ENCODE measurements at places on chromosomes 12 and 14.

GRCh38 chr14:71341156-71341555, 433.9 kb downstream of the PCNX1 start:
- DNase-seq: no peak

DNA sequence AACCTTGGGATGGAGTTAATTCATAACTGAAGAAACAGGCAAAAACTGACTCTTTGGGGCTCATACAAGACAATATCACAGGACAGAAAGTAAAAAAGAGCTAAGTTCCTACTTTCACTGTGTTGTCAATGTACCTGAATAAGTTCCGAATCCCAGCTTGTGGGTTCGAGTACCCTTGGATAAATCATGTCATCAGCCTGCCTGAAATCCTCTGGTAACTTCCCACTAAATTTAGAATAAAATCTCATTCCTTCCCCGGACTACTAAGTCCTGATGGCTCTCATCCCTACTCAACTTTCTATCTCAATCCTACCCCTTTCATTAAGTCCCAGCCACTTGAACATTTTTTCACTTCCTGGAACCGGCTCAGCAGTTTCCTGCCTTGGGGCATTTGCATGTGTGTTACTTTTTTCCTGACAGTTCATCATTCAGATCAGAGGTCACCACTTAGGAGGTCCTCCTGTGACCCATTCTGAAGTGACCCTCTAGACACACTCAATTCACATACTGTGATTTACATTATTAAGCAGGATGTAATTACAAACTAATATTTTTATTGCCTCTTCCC, 12.7 kb downstream of the ERP29 start:
- DNase-seq: no peak

DNA sequence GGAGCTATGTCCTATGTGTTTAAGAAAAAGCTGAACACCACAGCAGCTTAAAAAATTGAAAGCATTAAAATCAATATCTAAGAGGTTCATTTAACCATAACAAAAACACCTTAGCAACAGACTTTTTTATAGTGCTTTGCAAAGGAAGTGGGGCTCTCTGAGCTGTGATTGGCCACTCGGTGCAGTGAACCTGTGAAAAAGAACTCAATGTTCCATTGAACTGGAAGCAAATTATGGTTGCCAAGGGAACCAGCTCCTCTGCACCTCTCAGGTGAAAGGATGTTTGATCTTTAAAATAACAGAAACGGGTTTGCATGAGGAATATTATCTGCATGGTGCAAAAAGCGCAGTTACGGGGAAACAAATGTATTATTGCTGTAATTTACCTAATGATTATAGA, 149.4 kb downstream of the SNAPC1 start:
- no peak for DNase-seq

DNA sequence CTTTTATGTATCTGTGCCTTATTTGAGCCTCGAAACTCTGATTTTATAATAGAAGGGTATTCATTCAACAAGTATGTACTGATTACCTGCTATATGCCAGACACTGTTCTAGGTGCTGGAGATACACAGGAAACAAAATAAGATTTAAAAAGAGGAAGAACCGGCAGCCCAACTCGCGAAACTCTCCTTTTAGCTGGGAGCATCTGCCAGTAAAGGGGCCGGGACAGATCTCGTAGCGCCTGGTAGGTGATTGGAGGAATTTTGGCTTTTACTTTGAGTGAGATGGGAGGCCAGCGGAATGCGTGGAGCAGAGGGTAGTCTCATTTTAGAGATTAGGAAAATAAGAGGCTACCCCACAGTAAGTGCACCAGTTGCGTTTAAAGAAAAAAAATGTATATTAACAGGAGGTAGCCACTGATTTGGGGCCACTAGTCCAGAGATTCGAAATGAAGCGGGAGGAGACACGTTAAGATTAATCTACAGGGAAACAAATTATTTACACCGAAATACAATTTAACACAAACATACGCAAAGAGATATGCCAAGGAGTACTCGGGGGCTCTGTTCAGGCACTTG, 520 bp upstream of the MON2 start:
- no peak for DNase-seq

Measured in activated naive CD4-positive, alpha-beta T cell (primary cell).